Breast epithelium (tissue), 4 donors: ENCODE measurements at places on chromosomes 2 and 18. TPM values are rescaled to one million over a fixed set of nuclear protein-coding genes. Genes with fewer than 3 reads are reported as not detected.

Gene SLC38A11
- total RNA-seq: 2.2 TPM

Gene KCNG2
- total RNA-seq: 1.6 TPM

- H3K4me3 ChIP-seq: peak overlapping the region; percentile 39
- H3K27me3 ChIP-seq: no peaks in the 10 kb centered on the region
- no peaks in the 10 kb centered on the region for H3K36me3 ChIP-seq
These were observed 37.6 kb upstream of the FZD7 start for GRCh38 chr2:201996006-201996405.

Gene GAL3ST2
- total RNA-seq: 2.6 TPM

Gene DES
- 17.1 TPM for total RNA-seq

Gene TUBB8B
- not detected for total RNA-seq

- no peak overlapping the region for H3K4me3 ChIP-seq
- H3K4me1 ChIP-seq: no peaks in the 10 kb centered on the region
- H3K27ac ChIP-seq: no peak overlapping the region
- no peak for DNase-seq
These were observed 568.1 kb upstream of the LINC00305 start for GRCh38 chr18:64717026-64717425.

GRCh38 chr2:98530114-98530513, 78.2 kb downstream of the COA5 start:
- H3K27ac ChIP-seq: no peak overlapping the region
- H3K36me3 ChIP-seq: no peaks in the 10 kb centered on the region
- H3K4me1 ChIP-seq: no peaks in the 10 kb centered on the region
- H3K4me3 ChIP-seq: no peak overlapping the region
- H3K27me3 ChIP-seq: no peaks in the 10 kb centered on the region
- DNase-seq: no peak

DNA sequence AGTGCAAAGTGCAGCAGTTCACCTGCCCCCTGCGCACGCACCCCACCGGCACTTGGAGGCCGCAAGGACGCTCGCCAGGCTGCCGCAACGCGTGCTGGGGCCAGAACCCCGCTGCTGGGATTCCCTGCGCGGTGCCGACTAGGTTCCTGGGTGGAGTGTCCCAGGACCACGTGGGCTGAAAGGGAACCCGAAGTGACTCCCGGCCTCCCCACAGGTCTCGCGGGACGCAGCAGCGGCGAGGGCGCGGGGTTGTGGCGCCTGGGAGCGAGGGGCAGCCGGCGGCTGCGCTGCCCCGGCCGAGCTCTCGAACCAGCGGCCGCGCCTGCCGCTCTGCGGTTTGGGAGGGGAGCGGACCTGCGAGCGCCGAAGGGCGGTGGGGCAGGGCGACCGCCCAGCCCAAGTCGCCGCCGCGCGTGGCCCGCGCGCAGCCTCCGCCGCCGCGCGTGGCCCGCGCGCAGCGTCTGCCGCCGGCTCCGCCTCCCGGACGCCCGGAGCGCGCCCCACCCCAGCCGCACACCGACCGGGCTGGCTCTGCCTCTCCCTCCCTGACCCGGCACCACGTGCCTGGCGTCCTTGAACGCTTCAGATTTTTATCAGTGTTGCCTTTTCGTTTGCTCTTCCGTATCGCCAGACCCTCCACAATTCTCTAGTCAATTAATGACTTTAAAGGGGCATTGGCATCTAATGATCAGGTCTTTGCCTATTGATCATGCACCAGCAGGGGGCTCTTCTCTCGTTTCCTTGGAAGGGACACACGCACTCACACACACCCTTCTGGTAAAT, at the start of gene FTCDNL1:
Gene FTCDNL1, minus strand, starts transcription at position 475 of the 783 bp plus-strand sequence. CDS start 2,230 bp downstream, outside the sequence.
- peak within 1 kb of the TSS; percentile 70 for H3K27ac ChIP-seq
- no peaks in the 10 kb centered on the region for H3K36me3 ChIP-seq
- peak within 1 kb of the TSS; percentile 66 for H3K4me3 ChIP-seq
- DNase-seq: peak; percentile 32

Gene PLCL1
- 11.3 TPM for total RNA-seq
